ENCODE measurements at places on chromosomes 4 and X.

GRCh38 chr4:159103384-159103990 is 608 bp downstream of the RAPGEF2 start:
- DNase-seq: no peak

GRCh38 chr4:20249333-20249732 is 2.4 kb upstream of the SLIT2 start:
- DNase-seq: no peak

GRCh38 chr4:114217150-114217817 is 237.8 kb upstream of the ARSJ start:
- DNase-seq: no peak

GRCh38 chrX:79325263-79325958 is 41.7 kb downstream of the ITM2A start:
- no peak for DNase-seq

DNA sequence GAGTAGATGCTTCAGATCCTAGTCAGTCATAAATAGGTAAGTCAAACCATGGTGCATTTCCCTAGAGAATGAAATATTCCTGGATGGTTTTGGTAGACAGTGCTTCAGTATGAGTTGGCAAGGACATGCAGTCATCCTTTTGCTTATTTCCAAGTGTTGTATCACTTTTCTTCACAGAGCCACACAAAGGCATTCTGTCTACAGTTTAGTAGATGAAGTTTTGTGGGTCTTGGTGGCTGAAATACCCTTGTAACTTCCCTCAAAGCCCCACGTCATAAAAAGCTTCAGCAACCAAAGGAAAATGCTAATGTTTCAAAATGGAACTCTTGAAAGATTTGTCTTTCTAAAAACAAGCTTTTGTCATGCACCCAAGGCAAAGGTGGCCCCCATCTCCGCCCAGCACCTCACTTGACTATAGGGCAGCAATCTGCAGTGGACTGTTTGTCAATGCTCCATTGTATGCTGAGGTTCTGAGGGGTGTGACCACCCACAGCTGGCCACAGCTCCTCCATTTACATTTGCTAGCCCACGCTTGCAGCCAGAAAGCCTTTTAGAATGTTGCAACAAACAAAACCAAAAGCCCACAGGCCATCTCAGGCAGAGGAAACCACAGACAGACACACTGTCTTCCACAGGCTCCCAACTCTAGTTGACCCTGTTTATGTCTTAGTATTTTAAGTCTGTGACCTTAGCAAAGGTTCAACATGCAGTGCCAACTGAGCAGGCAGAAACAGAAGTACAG is 87.1 kb upstream of the FAM9C start:
- DNase-seq: no peak

DNA sequence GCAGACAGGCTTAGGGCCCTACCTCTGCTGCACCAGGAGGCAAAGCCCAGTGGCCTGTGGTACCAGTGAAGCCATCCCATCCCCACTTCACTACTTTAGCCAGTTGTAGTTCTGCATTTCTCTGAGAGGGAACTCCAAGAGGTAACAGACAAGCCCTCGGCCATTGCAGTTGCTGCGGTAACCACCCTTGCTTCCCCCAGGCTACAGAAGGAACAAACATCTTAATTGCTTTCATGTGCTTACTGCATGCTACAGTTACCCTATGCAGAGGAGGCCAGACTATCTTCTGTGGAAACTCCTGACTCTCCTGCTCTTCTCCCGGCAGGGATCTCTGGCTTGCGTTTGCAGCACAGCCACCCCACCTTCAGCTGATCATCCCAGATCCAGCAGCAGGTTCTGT is 67.8 kb downstream of the SPIN4 start:
- no peak for DNase-seq

- DNase-seq: no peak
These were observed 264.6 kb downstream of the IL1RAPL1 start for GRCh38 chrX:28851871-28852270.

DNA sequence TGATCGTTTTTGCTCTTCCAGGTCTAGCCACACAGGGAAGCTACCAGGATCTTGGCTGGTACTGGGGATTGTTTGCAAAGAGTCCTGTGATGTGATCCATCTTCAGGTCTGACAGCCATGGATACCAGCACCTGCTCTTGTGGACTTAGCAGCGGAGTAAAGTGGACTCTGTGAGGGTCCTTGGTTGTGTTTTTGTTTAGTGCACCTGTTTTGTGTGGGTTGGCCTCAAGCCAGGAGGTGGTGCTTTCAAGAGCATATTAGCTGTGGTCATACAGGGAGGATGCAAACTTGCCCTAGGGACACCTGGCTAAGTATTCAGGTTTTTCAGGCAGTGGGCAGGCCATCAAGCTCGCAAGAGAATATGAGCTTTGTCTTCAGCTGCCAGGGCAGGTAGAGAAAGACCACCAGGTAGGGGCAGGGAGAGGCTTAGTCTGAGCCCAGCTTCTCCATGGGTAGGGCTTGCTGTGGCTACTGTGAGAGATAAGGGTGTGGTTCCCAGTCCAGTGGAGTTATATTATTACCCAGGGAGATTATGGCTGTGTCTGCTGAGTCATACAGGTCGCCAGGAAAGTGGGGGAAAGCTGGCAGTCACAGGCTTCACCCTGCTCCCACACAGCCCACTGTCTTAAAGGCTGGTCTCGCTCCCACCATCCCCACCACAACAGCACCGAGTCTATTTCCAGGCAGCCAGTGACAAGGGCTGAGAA is 293.7 kb downstream of the PCDH18 start:
- DNase-seq: peak; percentile 52

GRCh38 chrX:24956828-24957227 is 58.9 kb downstream of the ARX start:
- no peak for DNase-seq

DNA sequence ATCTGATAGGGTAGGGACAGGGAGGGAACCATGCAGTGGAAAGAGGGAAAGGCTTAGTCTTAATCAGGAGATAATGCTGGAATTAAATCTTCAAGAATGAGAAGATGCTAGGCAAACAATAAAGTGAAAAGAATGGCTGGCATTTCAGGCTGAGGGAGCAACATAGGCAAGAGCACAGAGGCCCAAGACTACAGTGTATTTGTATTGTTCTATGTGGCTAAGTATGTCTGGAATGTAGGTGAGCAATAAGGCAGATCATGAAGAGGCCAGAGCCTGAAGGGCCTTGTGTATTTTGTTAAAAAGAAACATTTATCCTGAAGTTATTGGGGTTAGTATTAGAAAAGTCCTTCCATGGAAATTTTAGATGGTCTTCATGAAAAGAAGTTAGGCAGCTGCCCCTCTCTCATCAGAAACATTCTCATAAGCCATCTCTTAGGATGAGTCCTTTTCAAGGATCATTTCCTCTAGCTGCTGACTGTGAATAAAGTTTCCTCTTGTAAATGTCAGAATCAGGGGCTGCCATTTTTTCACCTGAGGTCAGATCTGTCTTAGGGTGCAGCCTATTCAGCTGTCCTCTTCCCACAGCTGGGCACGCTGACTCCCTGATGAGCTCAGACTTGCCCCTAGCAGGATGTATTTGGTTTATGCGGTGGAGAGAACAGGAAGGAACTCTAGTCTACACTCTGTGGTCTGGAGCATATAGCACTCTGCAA is 46.3 kb downstream of the ATP10D start:
- no peak for DNase-seq

Data from NCI-H187 (cell line).